Brain microvascular endothelial cell (primary cell): ENCODE measurements at places on chromosomes 6 and 20.

DNA sequence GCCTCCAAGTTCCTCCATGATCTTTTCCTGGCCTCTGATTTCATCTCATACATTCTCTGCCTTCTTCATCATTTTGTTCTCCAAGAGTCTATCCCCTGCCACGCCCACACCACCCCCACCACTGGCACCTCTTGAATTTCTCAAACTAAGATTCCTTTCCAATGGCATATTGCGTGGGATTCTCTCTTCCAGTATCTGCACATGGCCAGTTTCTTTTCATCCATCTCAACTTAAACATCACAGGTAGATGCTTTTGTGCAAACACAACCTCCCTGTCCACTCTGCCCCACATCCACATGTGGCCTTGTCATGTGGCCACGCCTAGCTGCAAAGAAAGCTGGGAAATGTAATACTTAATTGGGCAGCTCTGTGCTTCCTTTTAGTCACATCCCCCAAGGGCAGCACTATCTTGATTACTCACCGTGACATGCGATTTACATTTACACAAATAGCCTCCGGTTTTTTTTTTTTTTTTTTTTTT, 33.4 kb upstream of the ZMYND8 start:
- DNase-seq = peak; percentile 84

- peak; percentile 64 for DNase-seq
Observed at GRCh38 chr6:97186416-97186999, 96.5 kb downstream of the MMS22L start.

- peak; percentile 92 for DNase-seq
Observed at GRCh38 chr6:149922642-149923326, at the start of gene RAET1G. RAET1G (minus strand) TSS chr6:149923121; CDS start chr6:149923010, 111 bp downstream.

- DNase-seq = no peak
Observed at GRCh38 chr6:133055441-133055966, 185.7 kb upstream of the EYA4 start.

DNA sequence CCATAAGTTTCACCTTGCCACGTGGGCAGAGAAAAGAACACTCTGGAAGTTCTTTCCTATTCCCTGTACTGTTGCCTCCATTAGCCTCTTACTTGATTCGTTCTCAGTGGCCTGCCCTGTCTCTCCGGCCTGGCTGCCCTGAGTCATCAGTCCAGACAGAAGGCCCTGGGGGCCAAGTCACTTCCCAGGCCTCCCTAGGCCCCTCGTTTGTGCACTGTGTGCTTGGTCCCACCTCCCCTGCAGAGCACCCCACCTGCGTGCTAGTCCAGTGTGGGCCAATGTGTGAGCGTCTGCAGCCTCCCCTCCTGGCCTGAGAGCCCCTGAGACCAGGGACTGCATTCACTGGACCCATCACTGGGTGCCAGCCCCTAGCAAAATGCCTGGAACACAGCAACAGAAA, 191.2 kb upstream of the RREB1 start:
- no peak for DNase-seq

GRCh38 chr6:389622-390021, 1.9 kb upstream of the IRF4 start:
- DNase-seq = no peak

DNA sequence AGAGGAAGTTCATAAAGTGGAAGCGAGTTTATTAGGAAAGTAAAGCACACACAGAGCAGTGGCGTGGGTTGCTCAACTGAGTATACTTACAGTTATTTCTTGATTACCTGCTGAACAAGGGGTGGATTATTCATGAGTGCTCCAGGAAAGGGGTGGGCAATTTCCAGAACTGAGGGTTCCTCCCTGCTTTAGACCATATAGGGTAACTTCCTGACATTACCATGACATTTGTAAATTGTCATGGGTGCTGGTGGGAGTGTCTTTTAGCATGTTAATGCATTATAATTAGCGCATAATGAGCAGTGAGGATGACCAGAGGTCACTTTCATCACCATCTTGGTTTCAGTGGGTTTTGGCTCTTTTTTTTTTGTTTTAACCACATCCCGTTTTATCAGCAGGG, 29.8 kb downstream of the PDYN start:
- no peak for DNase-seq

GRCh38 chr20:24477831-24478547, 8.6 kb downstream of the SYNDIG1 start:
- DNase-seq = no peak

- DNase-seq = no peak
Observed at GRCh38 chr20:37567671-37568588, 40.3 kb upstream of the BLCAP start.

GRCh38 chr6:40962241-40962640, 76.8 kb downstream of the UNC5CL start:
- peak; percentile 73 for DNase-seq

DNA sequence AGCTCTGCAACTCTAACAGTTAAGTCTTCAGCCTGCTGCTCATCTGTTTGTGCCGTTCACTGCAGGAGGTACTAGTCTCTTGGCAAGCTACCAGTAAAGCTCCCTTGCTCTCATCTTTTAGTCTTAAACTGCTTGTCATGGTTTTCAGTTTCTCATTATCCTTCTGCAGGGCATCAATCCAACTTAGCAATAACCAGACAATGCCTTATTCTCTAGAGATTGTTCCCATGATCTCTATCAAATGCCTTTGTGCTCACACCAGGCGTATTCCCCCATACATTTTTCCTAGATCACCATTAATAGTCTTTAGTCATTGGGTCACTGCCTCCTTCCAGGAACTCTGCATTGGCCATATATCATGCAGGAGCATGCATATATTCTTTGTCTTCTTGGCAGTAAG, 171.3 kb downstream of the GRM1 start:
- peak; percentile 3 for DNase-seq

GRCh38 chr20:47221036-47221625, 135.4 kb downstream of the ZMYND8 start:
- no peak for DNase-seq

DNA sequence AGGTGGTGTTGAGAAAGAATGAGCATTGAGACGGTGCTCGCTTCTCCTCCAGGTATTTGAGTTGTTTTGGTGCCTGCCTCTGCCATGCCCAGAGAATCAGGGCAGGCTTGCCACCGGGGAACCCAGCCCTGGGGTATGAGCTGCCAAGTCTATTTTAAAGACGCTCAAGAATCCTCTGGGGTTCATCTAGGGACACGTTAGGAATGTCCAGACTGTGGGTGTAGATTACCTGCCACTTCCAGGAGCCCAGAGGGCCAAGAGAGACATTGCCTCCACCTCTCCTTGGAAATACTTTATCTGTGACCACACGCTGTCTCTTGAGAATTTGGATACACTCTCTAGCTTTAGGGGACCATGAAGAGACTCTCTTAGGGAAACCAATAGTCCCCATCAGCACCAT, 28.3 kb downstream of the SAYSD1 start:
- no peak for DNase-seq

- DNase-seq = no peak
Observed at GRCh38 chr6:124466949-124467348, 495.3 kb upstream of the RNF217 start.

DNA sequence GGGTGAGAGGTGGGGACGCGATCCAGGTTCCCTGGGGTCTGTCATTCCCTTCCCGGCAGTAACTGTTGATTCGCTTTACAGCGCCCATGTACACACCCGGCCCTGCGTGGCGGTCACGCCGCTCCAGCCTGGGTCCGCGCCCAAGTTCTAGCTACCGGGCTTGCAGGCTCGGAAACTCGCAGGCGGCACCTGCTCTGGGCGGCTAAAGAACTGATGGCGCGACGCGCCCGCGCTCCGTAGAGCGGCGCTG, 1.4 kb upstream of the POU3F2 start:
- DNase-seq = no peak

DNA sequence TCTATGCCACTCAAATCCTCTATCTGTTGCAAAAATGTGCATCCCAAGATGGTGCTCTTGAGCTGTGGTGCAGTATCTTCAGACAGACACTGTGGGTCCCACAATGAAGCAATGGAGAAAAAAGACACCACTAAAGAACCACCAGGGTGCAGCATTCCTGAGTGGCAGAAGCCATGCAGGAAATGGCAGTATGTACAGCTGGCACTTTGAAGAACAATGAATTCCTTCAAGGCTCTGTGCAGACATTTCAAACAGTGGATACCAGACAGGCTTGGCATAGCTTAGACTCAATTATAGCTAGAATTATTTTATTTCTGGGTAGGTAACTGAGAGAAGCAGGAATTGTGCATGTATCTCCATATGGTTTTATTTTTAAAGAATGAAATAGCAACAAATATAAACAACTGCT, 24.0 kb upstream of the HDAC2 start:
- peak; percentile 96 for DNase-seq

DNA sequence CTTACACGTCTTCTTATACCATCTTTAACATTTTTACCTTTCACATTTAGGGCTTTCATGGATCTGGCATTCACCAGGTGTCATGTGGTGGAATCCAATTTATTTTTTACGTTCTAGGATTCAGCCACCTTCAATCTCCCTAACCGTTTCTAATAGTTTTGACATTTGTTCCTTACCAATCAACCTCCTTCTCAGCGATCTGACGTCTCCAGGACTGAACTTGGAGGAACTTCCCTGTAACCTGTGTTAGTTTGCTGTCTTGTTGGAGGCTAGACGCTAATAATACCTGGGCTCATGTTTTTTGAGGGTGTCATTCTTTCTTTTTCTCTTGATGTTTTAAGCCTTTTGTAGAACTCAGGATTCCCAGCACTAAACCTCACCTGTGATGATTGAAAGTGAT, 351.6 kb downstream of the THBS2 start:
- DNase-seq = no peak

- DNase-seq = peak; percentile 19
Observed at GRCh38 chr20:37741055-37741454, 47.2 kb downstream of the CTNNBL1 start.

DNA sequence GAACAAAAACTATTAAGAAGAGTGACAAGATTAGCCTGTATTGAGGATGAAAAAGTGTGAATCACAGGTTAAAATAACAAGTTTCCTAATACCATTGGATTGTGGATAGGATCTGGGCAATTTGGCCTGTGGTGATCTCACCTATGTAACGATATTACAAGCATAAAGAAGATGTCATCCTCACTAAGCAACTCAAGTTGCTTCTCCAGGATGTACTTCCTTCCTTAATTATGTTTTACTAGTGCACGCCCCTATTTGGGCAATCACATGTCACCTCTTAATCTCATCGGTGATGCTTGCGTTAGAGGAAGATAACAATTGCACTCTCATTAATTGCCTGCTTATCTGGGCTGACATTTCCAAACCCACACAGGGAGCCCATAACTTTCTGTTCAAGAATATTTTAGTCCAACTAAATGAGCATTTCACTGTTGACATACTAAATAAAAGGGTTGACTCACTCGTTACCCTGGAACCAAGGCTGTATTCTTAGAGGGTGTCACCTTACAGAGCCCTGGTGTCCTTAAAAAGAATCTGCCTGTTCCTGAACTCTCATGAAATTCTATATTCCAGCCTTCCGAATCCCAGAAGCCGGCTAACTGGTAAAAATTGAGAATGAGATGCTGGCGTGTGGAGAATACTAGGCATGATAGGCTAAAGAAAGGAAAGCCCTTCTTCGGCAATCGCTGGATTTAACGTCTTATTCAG, 88.2 kb upstream of the ATXN1 start:
- DNase-seq = peak; percentile 73

DNA sequence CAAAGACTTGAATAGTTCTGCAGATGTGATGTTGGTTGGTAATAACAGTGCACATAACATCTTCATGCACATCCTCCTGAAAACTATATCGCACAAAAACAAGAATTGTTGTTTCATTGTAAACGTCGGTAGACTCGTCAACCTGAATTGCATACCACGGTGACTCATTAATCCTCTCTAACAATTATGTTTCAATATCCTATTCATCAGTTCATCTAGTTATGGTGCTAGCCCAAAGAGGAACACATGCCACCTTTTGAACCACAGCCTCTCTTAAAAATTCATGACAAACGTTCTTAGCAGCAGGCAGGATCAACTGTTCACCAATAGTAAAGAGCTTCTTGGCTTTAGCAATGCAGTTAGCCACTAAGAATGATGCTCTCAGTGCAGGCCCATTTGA, 25.0 kb downstream of the CRYBG1 start:
- DNase-seq = no peak

DNA sequence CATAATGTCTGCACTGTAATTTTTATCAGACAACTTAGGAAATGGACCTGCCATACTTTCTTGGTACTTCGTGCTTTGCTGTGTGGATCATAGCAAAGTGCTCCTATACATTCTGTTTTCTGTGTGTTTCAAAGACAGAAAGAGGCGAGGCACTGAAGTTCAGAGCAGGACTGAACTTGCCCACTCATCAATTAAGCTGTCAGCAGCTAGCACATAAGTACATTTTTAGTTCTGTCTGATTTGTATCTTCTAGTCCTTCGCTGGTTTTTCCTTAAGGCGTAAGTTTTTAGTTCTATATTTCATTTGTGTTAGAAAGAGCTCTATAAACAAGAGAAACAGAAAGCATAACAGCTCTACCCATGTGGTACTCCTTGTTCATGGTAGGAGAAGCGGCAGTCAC, 42.1 kb downstream of the MAP3K4 start:
- no peak for DNase-seq

DNA sequence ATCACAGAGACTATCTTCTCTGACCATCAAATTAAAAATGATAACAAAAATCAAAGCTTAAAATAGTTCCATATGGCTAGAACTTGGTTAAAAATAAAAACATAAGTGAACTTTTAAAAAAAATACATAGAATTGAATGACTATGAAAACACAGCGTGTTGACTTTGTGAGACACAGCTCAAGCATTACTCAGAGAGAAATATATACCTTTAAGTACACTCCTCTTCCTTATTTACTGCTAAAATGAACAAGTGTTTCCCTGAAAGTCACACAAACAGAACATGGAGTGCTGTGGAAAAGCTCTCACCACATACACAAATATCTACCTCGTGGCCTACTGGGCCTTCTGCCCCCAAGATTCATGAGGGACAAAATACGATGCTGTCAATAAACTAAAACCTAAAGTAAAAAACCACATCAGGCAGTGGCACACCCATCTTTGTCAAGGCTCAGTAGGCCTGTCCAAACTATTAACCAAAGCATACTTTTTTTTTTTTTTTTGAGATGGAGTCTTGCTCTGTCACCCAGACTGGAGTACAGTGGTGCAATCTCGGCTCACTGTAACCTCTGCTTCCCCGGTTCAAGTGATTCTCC, 7.5 kb downstream of the FAXC start:
- no peak for DNase-seq

GRCh38 chr20:22074635-22075034, 369.2 kb downstream of the PAX1 start:
- DNase-seq = no peak

- DNase-seq = no peak
Observed at GRCh38 chr6:68876792-68877493, 241.9 kb downstream of the ADGRB3 start.

- DNase-seq = no peak
Observed at GRCh38 chr6:115191989-115192388, 849.2 kb upstream of the HS3ST5 start.

GRCh38 chr20:31606804-31607639, 1.9 kb downstream of the ID1 start:
- DNase-seq = no peak
